Glutamatergic neuron (in vitro differentiated cells): ENCODE measurements at places on chromosomes 2 and 18.

- no peak for DNase-seq
These were observed 204.5 kb upstream of the LRATD1 start for GRCh38 chr2:14428056-14428455.

- DNase-seq = peak; percentile 23
These were observed 144.1 kb downstream of the NCOA1 start for GRCh38 chr2:24635181-24635580.

DNA sequence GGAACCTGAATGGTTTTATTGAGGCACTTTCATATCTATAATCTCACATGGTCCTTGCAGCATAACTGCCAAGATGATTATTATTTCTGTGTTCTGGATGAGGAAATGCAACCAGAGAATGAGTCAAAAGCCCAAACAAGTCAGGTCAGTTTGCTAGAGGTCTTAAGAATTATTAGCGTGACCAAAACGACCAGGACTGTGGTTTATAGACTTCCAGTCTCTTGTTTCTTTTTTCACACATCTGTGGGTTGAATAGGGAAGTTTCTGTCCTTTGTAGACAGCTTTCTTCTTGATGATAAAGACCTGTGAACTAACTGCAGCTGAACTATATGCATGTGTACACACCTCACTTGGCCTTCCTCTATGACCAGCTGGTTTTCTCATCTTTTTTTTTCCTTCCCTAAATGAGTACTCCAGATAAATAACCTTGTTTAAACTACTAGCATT is 13.9 kb downstream of the ADAM23 start:
- DNase-seq = no peak

DNA sequence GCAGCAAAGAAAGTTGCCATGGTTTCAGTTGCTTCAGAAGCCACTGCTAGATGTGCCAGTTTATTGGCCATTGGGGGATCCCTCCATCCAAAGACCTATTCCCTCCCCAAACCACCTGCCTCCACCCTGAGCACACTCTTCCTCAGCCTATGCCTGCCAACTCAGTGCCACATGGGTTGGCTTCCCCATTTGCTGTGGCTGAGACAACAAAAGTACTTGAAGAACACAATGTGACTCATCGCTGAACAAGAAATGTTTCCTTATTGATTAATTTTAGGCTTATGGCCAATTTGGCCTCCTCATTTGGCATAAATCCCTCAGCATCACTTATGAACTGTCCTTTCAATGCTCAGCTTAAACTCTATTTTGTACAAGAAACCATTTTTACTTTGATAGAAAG is 215.9 kb downstream of the TMEM247 start:
- DNase-seq = no peak

- peak; percentile 93 for DNase-seq
These were observed at the start of gene KLF11 for GRCh38 chr2:10043256-10043905. Gene KLF11, plus strand, starts transcription at chr2:10043550. Its CDS starts 167 bp downstream, at chr2:10043717.

DNA sequence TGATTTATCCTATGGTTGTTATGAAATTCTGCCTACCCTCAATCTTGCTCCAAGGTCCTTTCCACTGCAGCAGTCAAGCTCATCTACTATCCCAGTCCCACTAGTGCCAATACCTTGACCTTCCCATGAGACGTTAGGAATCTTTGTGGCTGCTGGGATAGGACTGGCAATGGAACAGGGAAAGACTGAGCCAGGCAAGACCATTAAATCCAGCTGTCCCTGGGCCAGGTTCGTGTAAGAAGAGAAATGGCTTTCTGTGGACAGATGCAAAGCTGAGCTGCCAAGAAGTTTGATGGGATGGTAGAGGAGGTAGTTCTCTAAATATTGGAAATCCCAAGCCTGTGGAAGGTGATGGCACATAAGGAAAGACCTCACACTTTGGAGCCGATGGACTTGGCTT is 50.1 kb upstream of the TMEM17 start:
- DNase-seq = no peak

DNA sequence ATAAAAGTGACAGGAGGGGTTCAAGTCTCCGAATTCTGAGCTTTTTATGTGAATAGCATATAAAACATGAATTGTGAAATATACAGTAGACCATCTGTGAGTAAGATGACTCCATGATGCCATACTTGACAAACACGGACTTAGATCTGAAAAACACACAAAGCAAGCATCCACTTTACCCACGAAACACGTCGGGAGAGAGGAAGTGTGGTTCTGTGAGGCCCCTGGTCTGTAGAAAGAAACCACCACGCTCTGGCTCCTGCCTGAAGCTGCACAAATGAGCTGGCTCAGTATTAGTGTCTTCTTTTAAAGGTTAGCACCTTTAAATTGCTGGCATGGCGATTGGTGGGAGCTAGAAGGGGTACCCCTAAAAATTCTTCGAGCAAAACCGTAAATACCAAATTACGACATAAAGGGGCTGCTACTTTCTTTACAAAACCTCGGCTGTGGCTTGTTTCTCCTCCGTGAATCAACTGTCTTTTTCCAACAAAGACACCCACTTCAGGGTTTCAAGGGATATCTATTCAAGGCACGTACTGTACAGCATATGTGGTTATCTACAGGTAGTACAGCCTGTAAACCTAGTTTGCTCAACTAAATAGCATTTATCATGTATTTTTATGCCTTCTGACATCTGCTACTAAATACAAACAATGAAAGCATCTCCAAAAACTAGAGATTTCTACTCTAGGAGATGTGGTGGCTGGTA is 70.9 kb downstream of the AFF3 start:
- DNase-seq = no peak

GRCh38 chr2:159613651-159614285 is 2.6 kb downstream of the BAZ2B start:
- no peak for DNase-seq

GRCh38 chr2:1854729-1855547 is 110.6 kb upstream of the PXDN start:
- DNase-seq = peak; percentile 74

GRCh38 chr2:1749489-1750119 is 5.3 kb upstream of the PXDN start:
- no peak for DNase-seq

GRCh38 chr18:8498905-8499304 is 110.3 kb upstream of the RAB12 start:
- DNase-seq = no peak

DNA sequence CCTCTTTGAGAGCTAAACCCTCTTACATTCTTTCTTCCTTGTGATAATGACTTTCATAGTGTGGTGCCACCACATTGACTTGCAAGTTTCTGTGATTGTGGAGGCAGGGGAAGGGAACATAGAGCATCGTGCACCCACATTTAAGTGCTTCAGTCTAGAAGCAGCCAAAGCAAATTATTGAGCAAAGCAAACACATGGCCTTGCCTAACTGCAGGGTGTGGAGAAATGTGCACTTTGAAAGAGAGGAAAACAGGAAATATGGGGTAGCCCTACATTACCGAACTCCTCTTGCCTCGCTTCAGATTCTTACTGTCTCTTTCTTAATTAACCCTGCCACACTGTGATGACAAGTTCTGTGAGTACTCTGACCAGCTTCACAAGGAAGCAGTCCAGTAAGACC is 814.6 kb downstream of the SLC4A3 start:
- DNase-seq = no peak

DNA sequence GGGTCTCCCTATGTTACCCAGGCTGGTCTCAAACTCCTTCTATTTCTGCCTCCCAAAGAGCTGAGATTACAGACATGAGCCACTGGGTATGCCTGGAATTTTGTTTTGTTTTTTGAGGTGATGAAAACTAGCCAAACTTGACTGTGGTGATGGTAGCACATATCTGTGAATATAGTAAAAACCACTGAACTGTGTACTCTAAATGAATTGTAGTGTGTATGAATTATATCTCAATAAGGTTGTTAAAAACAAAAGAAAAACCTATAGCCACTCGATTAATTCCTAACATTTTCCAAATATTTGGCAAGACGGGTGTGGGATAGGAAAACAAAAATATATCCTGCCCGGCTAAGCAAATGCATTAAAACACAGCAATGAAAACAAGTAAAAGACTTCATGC is 1302.3 kb upstream of the CHAC2 start:
- no peak for DNase-seq
